ENCODE measurements at places on chromosomes 16 and 17.

DNA sequence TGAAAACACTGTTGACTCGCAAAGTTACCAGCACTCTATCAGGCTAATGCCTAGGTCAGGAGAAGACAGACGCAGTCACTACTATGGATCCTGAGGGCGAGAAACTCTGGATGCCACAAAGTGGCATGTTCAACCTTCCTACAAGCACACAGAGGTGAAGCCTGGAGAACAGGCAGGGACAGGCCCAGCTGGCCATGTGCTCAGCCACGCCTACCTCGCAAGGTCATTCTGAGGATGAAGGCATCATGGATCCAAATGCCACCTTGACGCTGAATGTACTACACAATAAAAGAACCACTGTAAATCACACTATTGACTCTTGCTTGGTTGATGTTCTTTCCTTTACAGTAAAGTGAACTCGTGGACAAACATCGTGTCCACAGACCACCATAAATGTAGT, 85.8 kb downstream of the ANKRD11 start:
- DNase-seq = no peak

DNA sequence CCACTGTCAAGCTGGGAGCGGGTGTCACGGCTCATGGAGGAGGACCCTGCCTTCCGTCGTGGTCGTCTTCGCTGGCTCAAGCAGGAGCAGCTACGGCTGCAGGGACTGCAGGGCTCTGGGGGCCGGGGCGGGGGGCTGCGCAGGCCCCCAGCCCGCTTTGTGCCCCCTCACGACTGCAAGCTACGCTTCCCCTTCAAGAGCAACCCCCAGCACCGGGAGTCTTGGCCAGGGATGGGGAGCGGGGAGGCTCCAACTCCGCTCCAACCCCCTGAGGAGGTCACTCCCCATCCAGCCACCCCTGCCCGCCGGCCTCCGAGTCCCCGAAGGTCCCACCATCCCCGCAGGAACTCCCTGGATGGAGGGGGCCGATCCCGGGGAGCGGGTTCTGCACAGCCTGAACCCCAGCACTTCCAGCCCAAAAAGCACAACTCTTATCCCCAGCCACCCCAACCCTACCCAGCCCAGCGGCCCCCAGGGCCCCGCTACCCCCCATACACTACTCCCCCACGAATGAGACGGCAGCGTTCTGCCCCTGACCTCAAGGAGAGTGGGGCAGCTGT, 11.6 kb downstream of the SLC52A1 start:
- DNase-seq = no peak

DNA sequence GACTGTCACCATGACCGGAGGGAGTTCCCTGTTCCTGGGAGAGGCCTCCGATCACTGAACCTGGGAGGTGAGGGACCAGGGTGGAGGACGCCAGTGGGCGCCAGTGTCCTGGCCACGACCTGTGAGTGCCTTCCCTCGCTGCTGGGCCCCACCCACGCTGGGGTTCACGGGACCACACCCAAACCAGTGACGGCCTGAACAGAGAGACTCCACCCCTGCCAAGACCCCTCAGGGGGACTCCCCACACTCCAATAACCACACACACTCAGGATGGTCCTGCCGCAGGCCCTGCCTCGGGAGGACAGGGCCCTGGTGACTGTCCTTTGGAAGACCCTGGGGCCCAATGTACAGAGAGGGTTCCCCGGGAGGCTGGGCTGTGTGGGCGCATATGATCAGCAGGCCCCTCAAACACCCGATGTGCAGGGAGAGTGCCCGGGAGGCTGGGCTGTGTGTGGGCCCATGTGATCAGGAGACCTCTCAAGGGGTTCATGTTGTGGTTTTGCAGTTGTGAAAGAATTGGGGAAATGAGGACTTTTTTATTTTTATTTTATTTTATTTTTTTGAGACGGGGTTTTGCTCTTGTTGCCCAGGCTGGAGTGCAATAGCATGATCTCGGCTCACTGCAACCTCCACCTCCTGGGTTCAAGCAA, 26.6 kb downstream of the TPSD1 start:
- DNase-seq = no peak

- no peak for DNase-seq
Measured at GRCh38 chr16:79325226-79325945, 275.2 kb downstream of the MAF start.

DNA sequence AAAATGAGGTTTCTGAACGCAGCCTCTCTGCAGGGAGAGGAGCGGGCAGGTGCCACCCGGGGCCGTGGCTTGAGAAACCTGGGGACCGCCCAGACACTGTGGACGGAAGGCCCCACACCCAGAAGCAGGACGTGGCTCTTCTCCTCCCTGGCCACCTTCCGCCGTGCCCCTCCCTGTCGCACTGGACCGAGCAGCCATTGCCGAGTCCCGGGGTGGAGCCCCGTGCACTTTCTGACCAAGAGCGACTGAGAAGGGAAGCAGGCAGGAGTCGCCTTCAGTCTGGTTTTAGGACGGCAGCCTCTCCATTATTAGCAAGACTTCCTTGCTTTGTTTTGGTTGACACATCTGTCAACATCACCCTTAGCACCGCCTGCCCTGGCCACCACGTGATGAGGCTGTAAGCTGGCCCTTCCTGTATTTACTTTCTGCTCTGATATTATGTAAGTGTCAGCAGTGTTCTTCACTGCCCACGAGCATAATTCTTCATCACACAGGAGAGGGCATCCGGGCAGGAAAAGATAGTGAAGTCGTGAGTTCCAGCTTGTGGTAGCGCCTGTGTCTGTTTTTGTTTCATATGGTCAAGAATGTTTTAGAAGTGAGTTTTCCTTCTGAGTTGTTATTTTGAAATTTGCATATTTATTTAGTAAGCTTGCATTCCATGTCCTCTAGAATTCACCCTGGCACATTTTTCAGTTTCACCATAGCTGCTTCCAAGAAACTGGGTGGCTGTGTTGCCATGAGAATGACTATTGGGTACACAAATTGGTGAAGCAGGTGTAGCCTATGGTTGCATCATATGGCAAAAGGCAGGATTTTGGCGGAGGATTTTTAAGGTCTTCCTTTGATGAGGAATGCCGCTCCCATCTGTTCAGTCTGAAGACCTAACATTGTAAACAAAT, 1.0 kb downstream of the HERPUD1 start:
- DNase-seq = peak; percentile 45

GRCh38 chr16:381012-381788, 578 bp downstream of the PGAP6 start:
- DNase-seq = no peak

- no peak for DNase-seq
Measured at GRCh38 chr16:53153130-53153529, 98.3 kb downstream of the CHD9 start.

- DNase-seq = no peak
Measured at GRCh38 chr16:84569382-84569987, 48.4 kb downstream of the COTL1 start.

DNA sequence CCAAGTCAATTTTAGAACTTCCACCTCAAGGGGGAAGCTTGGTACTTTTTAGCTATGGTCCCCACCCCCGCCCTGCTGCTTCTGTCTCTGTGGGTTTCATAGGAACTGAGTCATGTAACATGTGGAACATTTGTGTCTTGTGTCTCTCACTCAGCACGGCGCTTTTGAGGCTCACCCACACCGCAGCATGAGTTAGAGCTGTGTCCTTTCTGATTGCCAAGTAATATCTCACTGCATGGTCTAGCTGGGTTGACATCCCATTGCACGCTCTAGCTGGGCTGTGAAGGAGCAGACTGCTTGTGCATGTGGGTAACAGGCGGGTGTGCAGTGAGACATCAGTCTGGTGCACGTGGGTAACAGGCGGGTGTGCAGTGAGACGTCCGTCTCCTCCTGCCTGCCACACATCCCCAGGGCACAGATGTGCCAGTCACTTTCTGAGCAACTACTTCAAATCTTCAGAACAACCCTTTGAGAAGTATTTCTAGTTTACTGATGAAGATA, 26.4 kb upstream of the SLC7A5 start:
- no peak for DNase-seq

DNA sequence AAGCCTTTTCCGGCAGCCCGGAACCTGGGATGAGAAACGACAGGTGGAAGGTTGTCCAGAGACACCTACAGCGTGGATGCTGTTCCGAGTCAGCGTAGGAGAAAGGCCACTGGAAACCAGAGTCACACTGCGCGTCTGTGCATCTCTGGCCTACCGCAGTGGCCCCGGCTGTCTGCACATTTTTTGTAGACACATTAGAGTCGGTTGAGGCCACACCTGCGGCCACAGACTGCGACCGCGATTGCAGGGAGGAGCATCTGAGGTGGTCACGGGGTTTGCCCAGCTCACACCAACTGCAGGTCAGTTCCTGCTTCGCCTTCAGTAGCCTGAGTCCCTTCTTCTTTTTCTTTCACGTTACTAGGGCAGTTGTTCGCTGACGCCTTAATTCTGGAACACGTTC, 52.4 kb downstream of the WDR45B start:
- DNase-seq = no peak

- DNase-seq = no peak
Measured at GRCh38 chr17:80949451-80950421, 41.9 kb upstream of the CHMP6 start.

- DNase-seq = no peak
Measured at GRCh38 chr16:85378145-85379040, 234.7 kb upstream of the GSE1 start.

DNA sequence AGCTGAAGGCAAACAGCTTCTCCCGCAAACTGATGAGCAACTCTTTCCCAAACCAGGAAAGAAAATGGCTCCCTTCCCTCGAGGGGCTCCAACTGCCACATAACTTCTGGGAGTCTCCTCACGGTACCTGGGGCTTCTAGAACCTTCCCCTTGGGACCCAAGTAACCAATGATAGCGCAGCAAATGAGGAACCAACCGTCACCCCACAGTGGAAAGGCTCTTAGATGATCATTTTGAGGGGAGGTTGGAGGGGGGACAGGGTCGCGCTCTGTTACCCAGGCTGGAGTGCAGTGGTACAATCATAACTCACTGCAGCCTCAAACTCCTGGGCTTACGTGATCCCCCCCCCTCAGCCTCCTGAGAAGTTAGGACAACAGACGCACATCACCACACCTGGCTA, at the start of gene DNAH17:
Gene DNAH17 (minus strand): TSS at position 101 of the 400 bp plus-strand sequence. CDS start 2,339 bp downstream, outside the sequence.
- DNase-seq = no peak

GRCh38 chr17:81379523-81379942, 15.7 kb upstream of the BAHCC1 start:
- no peak for DNase-seq

DNA sequence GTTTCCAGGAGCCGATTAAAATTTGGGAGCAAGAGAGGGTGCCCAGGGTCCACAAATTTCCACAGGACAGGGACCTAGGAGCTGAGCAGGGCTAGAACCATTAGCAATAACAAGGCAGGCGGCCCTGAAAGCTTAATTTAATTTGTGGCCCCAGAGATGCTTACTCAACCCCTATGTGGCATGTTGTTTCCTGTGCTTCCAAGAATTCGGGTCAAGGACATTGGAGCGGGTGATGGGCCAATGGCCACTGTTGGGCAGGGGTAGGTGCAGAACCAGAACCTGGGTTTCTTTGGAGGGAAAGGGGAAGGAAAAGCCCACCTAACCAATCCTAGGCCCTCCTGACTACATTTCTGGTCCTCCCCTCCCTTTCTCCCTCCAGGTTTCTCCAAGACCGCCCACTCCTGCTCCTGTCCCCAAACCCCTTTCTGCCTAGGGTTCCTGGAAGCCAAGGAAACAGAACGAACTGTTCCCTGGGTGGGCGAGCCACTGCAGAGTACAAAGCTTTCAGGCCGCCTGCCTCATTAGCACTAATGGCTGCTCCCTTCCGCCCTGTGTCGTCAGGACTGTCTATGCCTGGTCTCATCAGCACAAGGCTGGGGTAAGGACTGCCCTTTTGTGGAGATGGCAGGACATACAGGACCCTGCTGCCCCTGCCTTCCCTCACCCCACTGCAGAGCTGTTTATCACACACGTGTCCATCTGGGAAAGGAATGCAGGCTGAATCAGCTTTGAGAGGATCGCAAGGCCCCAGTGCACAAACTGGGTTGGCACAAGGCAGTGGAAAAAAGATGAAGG, 581 bp upstream of the AGRP start:
- no peak for DNase-seq

DNA sequence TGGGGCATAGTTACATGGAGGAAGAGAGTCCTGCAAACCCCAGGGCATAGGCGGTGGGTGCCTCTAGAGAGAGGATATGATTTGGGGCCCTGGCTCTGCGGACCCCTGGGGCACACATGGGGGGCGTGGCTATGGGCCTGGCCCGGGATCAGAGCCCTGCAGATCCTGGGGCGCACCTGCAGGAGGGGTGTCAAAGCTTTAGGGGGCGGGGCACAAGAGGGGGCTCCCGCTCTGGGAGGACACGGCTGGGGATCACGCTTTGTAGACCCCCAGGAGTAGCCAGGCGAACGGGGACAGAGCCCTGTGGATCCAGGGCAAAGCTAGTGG, 497 bp downstream of the BCL7C start:
- no peak for DNase-seq

- DNase-seq = no peak
Measured at GRCh38 chr17:14119546-14119945, 50.2 kb downstream of the COX10 start.

DNA sequence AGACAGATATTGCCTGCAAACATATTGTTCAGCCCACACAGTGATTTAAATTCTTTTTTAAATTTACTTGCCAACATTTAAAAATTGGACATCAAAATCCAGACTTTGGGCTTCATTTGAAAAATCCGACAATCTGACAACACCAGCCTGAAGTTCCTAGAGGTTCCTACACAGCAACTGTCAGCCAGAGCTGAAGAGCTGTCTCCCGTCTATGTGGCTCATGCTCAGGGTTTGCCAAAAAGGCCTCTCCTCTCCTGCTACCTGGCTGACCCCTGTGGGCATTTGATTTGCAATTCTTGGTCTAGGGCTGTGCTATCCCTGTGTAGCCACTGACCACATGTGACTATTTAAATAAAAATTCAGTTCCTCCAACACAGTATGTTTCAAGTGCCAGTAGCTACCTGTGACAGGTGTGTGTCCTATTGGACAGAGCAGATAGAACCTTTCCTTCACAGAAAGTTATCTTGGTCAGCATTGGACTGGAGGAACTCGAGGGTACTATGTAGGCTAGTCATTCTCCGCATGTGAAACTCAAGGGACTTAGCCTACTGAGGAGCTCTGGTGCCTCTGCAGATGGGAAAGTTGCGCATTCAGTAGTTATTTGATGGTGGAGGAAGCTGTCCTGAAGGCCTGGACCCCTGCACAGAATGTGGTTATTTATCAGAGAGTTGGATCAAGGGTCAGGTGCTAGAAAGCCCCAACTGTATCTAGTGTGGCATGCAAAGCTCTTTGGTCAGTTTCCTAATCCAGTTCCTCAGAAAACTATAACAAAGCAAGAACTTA, 2.7 kb downstream of the LYRM1 start:
- DNase-seq = no peak

DNA sequence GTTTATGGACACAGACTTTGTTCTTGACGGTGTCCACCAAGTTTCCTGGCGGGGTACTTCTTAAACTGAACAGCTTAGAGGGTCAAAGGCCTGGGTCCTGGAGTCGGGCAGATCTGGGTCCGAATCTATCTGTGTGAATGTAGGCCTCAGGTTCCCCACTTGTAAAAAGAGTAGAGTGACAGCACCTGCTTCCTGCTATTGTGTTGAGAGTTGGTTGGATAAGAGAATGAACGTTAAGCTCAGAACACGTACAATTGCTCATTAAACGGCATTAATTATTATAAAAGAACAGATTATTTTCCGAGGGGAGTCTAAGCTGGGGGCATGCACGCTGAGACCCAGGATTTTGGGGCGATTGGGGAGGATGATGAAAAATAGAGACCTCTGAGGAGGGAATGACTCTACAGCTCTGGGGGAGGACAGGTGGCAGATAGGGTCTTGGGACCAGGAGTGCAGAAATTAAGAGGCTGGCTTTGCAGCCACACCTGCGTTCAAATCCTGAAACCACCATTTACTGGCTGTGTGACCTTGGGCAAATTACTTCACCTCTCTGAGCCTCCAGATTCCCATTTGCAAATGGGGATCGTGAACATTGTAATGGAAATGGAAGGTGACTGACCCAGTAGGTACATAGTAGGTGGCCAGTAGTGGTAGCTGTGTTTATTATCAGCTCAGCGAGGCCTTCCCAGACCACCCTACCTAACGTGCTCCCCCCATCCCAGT, 862 bp downstream of the CLEC16A start:
- DNase-seq = no peak
